Fibroblast of skin of right quadriceps (primary cell): ENCODE measurements at places on chromosomes 2 and 18.

DNA sequence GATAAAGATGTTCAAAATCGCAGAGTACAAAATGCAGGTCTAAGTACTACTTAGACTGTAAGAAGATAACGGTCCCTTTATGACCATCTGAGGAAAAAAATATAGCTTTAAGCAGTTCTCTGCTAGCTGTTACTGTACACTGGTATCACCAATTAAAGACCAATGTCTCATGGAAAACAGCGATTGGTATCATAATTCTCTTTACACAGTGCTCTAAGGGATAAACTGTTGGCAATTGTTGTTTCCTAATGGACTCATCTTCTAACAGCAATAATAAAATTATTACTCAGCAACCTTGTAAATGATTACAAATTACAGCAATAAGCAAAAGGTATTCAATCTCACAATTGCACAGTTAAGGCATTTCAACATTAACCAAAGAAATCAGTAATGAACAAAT, 142.2 kb upstream of the DLGAP1 start:
- DNase-seq: no peak

DNA sequence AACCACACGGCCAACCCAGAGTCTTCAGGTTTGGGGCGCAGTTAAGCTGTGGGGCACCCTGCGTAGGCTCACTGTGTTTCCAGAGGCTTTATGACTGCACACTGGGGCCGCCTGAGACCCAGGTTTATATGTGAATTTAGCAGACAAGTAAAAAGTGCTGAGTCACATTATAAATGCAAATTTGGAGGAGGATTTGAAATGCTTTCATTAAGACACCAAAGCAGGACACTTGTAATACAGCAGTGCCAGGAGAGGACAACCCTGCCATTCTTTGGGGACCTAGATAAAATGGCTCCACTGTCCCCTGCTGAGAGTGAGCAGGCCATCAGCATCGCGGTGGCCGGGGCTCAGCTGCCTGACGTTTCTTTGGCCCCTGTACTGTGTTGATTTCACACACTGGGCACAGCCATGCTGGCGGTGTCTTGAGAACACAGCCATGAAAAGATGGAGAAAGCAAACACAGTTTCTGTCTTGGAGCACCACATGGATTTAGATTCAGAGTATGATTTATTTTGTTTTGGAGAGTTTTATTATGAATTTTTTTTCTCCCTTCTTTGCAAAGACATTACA, 10.2 kb downstream of the ACKR3 start:
- no peak for DNase-seq

- no peak for DNase-seq
These were observed 171.2 kb downstream of the FBXO15 start for GRCh38 chr18:73976433-73976832.

GRCh38 chr2:120739438-120740090, 3.9 kb downstream of the GLI2 start:
- DNase-seq: no peak

GRCh38 chr2:133654949-133655348, 86.7 kb upstream of the NCKAP5 start:
- no peak for DNase-seq

- no peak for DNase-seq
These were observed 11.1 kb downstream of the NDUFV2 start for GRCh38 chr18:9113468-9114149.

DNA sequence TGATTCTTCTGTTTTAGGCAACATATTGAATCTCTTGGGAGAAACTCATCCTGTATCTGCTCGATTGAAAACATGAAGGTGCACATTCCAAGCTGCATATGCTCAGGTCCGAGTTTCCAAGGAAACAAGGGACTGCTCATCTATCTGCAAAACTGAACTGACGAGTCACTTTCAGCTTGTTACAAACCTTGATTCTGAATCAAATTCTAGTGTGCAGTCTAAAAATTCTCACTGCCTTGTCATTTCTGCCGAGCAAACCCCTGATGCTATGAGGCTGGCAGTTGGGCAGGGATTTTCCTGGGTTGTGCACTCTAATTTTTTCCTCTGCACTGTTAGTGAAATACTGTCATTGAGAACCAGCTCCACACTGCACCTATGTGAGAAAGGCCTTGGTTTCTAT, 101.3 kb upstream of the ETAA1 start:
- DNase-seq: peak; percentile 39

- DNase-seq: no peak
These were observed 820.8 kb downstream of the TDRD15 start for GRCh38 chr2:21944536-21944935.
